ENCODE measurements at places on chromosomes 11 and 22. TPM values are rescaled to one million over a fixed set of nuclear protein-coding genes. Genes with fewer than 3 reads are reported as not detected.

The HSPB2 gene
- total RNA-seq = 40.4 TPM

The MGAT3 gene
- total RNA-seq = 2.0 TPM

The P4HA3 gene
- total RNA-seq = not detected

The SMIM35 gene
- not detected for total RNA-seq

The MS4A4A gene
- total RNA-seq = 6.7 TPM

The SLC25A17 gene
- 3.5 TPM for total RNA-seq

The ART1 gene
- 31.0 TPM for total RNA-seq

The CD6 gene
- total RNA-seq = 0.74 TPM

The NLRP14 gene
- not detected for total RNA-seq

The IGSF22 gene
- 0.42 TPM for total RNA-seq

The TSGA10IP gene
- not detected for total RNA-seq

The CASP4 gene
- total RNA-seq = 5.5 TPM

The TCN2 gene
- 5.5 TPM for total RNA-seq

The GLB1L2 gene
- total RNA-seq = 1.5 TPM

The CATSPERZ gene
- not detected for total RNA-seq

The C1QTNF6 gene
- total RNA-seq = 1.0 TPM

The CATSPER1 gene
- not detected for total RNA-seq

The SEC14L2 gene
- total RNA-seq = 1.9 TPM

The IFTAP gene
- total RNA-seq = 36.4 TPM

The EMID1 gene
- 0.34 TPM for total RNA-seq

The ANGPTL5 gene
- not detected for total RNA-seq

The TLCD5 gene
- total RNA-seq = 0.71 TPM

The GATD1 gene
- total RNA-seq = 22.8 TPM

The HDHD5 gene
- total RNA-seq = 24.6 TPM

The ACAT1 gene
- 156 TPM for total RNA-seq

The GTSE1 gene
- total RNA-seq = 0.47 TPM

Data from psoas muscle (tissue), 8 donors.